ENCODE measurements at places on chromosomes 4 and X.

DNA sequence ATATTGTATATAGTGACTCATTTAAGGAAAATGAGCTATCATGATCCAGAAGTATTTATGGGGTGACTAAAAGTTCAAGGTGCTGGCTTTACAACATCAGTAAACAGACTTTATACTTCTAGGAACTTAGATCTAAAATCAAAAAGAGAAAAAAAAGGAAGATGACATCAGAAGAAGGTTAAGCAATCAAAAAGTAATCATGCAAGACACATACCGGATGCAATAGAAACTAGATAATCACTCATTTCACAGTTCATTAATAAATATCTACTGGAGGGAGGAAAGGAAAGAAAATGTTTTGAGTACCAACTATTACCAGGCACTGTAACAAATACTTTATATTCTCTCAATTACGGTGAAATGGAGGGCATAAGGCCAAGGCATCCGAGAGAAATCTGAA lies 276.4 kb downstream of the SPRY1 start:
- peaks cover 6% of the 10 kb centered on the region for H3K4me1 ChIP-seq
- no peak overlapping the region for H3K27ac ChIP-seq
- no peaks in the 10 kb centered on the region for H3K36me3 ChIP-seq
- no peak overlapping the region for H3K4me3 ChIP-seq

DNA sequence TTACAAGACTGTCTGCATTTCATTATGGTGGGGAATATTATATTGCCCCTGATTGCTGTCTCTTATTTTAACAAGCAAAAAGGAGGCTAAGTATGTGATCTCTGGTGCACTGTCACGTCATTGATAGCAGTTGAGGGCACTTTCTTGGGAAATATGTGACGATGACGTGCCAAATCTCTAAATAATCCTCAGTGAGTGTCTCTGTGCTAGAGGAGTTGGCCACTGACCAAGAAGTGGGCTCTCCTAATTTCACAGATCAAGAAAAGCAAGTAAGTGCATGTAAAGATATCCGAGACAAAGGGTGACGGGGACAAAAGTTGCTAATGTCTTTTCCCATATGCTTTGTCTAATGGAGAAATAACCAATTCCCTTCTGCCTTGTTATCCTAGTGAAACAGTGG lies 487.4 kb upstream of the TENM3 start:
- no peak for DNase-seq
- H3K36me3 ChIP-seq, result no peaks in the 10 kb centered on the region
- no peaks in the 10 kb centered on the region for H3K27me3 ChIP-seq
- H3K4me3 ChIP-seq, result no peak overlapping the region
- H3K4me1 ChIP-seq, result no peaks in the 10 kb centered on the region

GRCh38 chrX:79556800-79557199 lies 189.7 kb upstream of the ITM2A start:
- H3K36me3 ChIP-seq, result no peaks in the 10 kb centered on the region
- DNase-seq, result no peak
- no peak overlapping the region for H3K27ac ChIP-seq
- H3K4me1 ChIP-seq, result no peaks in the 10 kb centered on the region
- no peak overlapping the region for H3K4me3 ChIP-seq

DNA sequence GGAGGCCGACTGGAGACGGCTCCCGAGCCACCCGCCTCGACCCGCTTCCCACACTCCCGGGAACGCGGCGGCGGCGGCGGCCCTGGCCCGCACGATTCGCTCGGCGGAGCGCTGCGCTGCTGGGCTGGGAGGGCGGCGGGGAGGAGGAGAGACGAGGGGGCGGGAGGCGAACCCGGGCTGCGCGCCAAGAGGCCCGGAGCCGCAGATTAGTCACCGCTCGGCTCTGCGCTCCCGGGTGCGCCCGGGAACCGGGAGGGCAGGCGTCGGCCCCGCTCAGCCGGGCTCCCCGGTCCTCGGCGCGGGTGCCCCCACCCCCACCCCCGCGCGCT lies 11.2 kb upstream of the BCOR start:
- H3K36me3 ChIP-seq, result no peaks in the 10 kb centered on the region
- peak overlapping the region; percentile 53 for H3K27ac ChIP-seq
- DNase-seq, result peak; percentile 78
- no peak overlapping the region for H3K4me3 ChIP-seq

GRCh38 chr4:138243369-138243768 lies 1.2 kb upstream of the SLC7A11 start:
- H3K27ac ChIP-seq, result peak overlapping the region; percentile 22
- H3K36me3 ChIP-seq, result no peaks in the 10 kb centered on the region
- no peaks in the 10 kb centered on the region for H3K4me1 ChIP-seq
- no peaks in the 10 kb centered on the region for H3K27me3 ChIP-seq
- peak; percentile 74 for DNase-seq

DNA sequence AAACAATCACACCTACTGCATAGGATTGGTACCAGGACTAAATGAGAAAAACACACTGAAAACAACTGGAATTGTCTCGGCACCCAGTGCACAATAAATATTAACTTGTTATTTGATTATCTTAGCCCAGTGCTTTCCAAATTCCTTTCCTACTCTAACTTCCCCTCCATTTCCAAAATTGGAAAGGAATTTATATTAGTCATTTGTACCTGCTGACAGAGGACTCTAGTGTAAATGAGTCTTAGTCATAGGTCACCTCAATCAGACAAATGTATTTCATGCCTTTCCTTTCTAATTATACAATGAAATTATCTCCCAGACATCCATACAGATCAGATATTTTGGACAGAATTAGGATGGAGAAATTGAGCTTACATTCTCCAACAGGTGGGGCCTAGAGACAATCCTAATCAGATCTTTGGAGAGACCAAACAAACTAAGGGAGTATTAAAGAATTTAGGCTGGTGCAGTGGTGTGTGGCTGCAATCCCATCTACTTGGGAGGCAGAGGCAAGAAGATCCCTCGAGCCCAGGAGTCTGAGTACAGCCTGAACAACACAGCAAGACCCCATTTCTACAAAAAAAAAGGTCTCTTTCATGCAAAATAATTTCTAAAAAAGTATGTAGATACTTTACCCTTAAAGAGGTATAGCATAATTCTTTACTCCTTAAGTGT lies 10.1 kb downstream of the SH3D19 start:
- DNase-seq, result no peak
- H3K27me3 ChIP-seq, result no peaks in the 10 kb centered on the region
- H3K4me3 ChIP-seq, result no peak overlapping the region
- no peak overlapping the region for H3K27ac ChIP-seq

GRCh38 chrX:131725001-131725654 lies 181.3 kb downstream of the OR13H1 start:
- no peak for DNase-seq
- no peaks in the 10 kb centered on the region for H3K4me1 ChIP-seq
- no peak overlapping the region for H3K27ac ChIP-seq
- H3K36me3 ChIP-seq, result no peaks in the 10 kb centered on the region
- H3K27me3 ChIP-seq, result no peaks in the 10 kb centered on the region

DNA sequence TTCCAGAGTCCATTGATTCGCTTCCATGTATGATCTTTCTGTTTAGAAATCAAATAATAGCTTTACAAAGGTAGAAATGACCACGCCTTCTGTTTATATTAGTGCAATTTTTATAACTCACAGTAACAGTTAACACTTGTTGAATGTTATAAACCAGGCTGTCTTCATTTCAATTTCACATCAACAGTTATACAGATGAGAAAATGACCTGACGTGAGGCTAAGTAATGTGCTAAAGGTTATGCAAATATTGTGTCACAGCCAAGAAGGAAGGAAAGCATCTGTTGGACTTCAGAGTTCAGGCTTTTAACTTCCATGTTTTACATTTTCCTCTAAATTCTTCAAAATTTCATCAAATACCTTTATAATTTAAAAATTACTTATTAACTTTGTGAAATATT lies 13.9 kb downstream of the CASP3 start:
- peak; percentile 32 for DNase-seq
- peaks cover 10% of the 10 kb centered on the region for H3K36me3 ChIP-seq
- H3K27me3 ChIP-seq, result no peaks in the 10 kb centered on the region

GRCh38 chrX:7330971-7331746 lies 183.2 kb upstream of the PUDP start:
- peak; percentile 84 for DNase-seq
- H3K36me3 ChIP-seq, result no peaks in the 10 kb centered on the region
- H3K27me3 ChIP-seq, result no peaks in the 10 kb centered on the region
- peak overlapping the region; percentile 80 for H3K27ac ChIP-seq
- no peak overlapping the region for H3K4me3 ChIP-seq
- peaks cover 13% of the 10 kb centered on the region for H3K4me1 ChIP-seq

DNA sequence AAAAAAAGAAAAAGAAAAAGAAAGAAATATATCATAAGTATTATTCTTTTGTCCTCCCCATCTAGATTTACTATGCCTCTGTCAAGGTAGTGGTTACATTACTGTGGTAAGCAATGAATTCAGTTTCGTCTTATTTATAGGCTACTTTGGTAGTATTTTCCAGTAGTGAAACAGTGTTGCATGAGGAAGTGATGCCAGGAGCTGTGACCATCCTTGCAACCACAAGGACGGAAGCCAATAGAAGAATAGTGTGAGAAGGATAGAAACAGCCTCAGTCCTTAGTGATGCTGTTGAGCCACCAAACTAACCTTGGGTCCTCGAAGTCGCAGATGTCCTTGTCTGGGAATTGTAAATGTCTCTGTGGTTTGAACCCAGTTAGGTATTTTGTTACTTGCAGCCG lies 328.5 kb downstream of the PPP3CA start:
- DNase-seq, result no peak
- H3K4me3 ChIP-seq, result no peak overlapping the region
- H3K36me3 ChIP-seq, result no peaks in the 10 kb centered on the region
- peaks cover 6% of the 10 kb centered on the region for H3K4me1 ChIP-seq
- no peak overlapping the region for H3K27ac ChIP-seq

DNA sequence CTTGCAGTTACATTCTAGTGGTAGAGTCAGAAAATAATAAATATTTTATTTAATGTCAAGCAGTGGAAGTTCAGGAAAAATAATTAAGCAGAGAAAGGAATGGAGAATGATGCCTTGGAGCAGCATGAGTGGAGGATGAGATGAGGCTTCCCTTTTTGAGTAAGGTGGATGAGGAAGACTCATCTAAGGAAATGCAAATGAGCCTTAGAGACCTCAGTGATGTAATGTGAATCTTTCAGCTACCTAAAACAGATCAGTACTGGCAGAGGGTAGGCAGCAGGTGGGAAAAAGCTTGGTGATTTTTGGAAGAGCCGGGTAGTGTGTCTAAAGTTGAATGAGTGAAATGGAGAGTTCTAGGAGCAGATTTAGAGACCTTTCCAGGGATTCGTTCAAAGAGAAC lies 118.2 kb downstream of the GRID2 start:
- H3K27ac ChIP-seq, result no peak overlapping the region
- no peak overlapping the region for H3K4me3 ChIP-seq
- DNase-seq, result no peak
- H3K4me1 ChIP-seq, result no peaks in the 10 kb centered on the region
- no peaks in the 10 kb centered on the region for H3K36me3 ChIP-seq

- H3K4me3 ChIP-seq, result no peak overlapping the region
- H3K27me3 ChIP-seq, result no peaks in the 10 kb centered on the region
- H3K36me3 ChIP-seq, result no peaks in the 10 kb centered on the region
- no peaks in the 10 kb centered on the region for H3K4me1 ChIP-seq
- DNase-seq, result no peak
These were observed 22.9 kb upstream of the FRMPD4 start for GRCh38 chrX:12115377-12115776.

GRCh38 chr4:27194599-27195176 lies 334.0 kb downstream of the STIM2 start:
- H3K4me3 ChIP-seq, result no peak overlapping the region
- no peaks in the 10 kb centered on the region for H3K36me3 ChIP-seq
- no peaks in the 10 kb centered on the region for H3K27me3 ChIP-seq
- H3K4me1 ChIP-seq, result no peaks in the 10 kb centered on the region
- no peak for DNase-seq

DNA sequence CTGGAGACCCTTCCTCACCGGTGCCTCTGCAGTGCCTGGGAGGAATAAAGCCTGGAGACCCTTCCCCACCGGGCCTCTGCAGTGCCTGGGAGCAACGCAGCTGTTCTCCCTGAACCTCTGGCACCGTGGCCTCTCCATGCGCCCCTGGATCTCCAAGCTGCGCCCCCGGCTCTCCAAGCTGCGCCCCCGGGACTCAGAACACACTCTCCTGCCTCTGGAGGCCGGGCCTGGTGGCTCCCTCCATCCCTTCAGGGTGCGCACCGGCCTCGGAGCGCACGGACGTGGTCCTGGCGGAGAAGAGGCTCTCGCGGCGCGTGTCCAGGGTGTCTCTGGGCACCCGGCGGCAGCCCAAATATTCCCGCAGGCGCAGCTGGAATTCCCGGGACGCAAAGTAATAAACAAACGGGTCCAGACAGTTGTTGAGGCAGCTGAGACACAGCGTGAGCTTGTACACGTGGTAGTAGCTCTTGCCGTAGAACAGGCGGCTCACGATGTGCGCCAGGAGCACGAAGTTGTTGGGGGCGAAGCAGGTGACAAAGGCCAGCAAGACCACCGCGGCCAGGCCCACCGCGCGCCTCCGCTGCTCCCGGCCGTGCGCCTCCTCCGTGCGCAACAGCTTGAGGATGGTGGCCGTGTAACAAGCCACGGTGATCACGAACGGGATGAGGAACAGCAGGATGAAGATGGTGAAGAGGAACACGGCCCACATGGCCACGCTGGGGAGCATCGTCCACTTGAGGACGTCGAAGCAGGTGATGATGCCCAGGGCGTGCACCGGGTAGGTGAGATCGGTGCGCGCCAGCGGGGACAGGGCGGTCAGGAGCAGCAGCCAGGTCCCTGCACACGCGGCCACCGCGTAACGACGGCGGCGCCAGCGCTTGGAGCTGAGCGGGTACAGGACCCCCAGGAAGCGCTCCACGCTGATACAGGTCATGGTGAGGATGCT lies 12.8 kb upstream of the ASMTL start:
- no peaks in the 10 kb centered on the region for H3K36me3 ChIP-seq
- H3K4me3 ChIP-seq, result no peak overlapping the region
- H3K27ac ChIP-seq, result no peak overlapping the region
- H3K27me3 ChIP-seq, result no peaks in the 10 kb centered on the region
- no peak for DNase-seq

- no peak overlapping the region for H3K27ac ChIP-seq
- H3K4me1 ChIP-seq, result no peaks in the 10 kb centered on the region
- no peak overlapping the region for H3K4me3 ChIP-seq
- no peak for DNase-seq
These were observed 518.1 kb downstream of the GRXCR1 start for GRCh38 chr4:43410636-43411035.

DNA sequence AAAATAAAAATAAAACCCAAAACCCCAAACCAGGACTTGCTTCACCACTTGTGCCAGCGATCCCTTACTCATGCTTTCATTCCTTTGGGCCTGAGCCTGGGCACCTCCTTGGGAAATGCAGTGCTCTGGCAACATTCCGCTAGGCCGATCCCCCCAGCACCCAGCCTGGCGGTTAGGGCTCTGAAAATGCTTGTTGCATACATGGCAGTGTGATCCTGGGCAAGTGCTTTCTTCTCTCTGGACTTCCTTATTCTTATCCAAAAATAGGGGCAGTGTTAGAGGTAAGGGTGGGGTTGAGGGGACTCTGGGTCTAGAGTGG lies 4.6 kb downstream of the ZNF185 start:
- no peak for DNase-seq
- H3K27me3 ChIP-seq, result no peaks in the 10 kb centered on the region
- no peak overlapping the region for H3K4me3 ChIP-seq
- no peak overlapping the region for H3K27ac ChIP-seq

DNA sequence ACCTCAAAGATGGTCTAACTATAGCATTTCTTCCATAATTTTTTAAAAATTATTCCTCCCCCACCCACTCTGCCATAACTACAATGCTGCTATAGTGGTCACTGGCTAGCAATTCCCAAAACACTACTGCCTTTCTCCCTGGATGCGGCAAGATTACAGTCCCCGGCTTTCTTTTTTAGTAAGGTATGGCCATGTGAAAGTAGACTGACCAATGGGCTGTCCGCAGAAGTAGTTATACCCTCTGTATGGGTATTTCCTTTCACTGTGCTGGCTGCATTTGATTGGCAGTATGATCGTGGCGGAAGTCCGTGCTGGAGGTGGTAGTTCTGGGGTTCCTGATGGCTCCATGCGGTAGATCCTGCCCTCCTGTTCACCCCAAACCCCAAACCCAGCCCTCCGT lies 166.0 kb downstream of the FBXO8 start:
- no peak for DNase-seq
- H3K36me3 ChIP-seq, result no peaks in the 10 kb centered on the region
- H3K4me1 ChIP-seq, result no peaks in the 10 kb centered on the region
- no peak overlapping the region for H3K27ac ChIP-seq
